ENCODE measurements at places on chromosomes 12 and 14.

- DNase-seq, result no peak
Measured at GRCh38 chr14:66434464-66434863, 51.7 kb upstream of the CCDC196 start.

- no peak for DNase-seq
Measured at GRCh38 chr14:58912799-58913432, 275.2 kb downstream of the DACT1 start.

GRCh38 chr12:60100160-60100559 is 504.3 kb downstream of the SLC16A7 start:
- DNase-seq, result no peak

DNA sequence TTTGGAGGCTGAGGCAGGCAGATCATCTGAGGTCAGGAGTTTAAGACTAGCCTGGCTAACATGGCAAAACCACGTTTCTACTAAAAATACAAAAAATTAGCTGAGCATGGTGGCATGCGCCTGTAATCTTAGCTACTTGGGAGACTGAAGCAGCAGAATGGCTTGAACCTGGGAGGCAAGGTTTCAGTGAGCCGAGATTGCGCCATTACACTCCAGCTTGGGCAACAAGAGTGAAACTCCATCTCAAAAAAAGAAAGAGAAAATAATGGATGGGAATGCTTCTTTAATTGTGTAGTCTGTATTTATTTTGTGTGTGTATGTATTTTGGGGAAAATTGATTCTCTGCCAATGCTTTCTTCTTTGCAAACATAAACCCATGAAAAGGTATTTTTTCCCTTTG is 32.5 kb downstream of the SRGAP1 start:
- no peak for DNase-seq

DNA sequence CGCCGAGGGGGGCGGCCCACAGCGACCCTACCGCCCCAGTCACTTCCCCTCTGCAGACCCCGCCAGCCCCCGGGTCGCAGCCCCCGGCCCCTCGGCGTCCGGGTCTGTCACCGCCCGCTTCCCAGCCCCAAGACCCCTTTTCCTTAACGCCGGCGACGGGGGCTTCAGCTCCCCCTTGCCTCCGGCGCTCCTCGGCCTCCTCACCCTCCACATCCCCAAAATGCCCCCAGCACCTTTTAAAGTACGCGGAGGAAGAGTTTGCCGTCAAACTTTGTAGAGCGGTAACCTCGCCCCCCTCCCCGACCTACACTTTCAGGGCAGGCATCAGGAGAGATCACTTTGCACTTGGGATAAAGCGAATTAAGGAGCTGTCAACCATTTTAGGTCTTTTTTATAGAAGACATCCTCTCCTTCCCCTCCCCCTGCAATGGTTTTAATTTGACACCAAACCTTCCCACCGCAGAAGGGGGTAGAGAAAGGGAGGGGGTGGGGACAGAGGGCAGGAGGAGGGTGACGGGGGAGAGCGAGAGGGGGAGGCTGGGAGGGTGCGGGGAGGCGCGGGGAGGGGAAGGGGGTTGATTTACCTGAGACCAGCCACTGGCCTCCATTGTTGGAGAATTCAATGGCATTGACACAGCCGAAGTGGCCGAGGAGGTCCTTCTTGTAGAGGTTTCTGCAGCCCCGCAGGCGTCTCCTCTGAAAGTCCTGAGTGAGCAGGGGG is 578 bp downstream of the DCAF5 start:
- no peak for DNase-seq

- no peak for DNase-seq
Measured at GRCh38 chr12:54358191-54358944, 5.9 kb downstream of the GPR84 start.

GRCh38 chr14:103973354-103973753 is 31.0 kb upstream of the RD3L start:
- no peak for DNase-seq

GRCh38 chr12:90181216-90181615 is 472.6 kb upstream of the ATP2B1 start:
- no peak for DNase-seq

GRCh38 chr14:64507376-64508156 is 3.0 kb downstream of the ZBTB1 start:
- no peak for DNase-seq

DNA sequence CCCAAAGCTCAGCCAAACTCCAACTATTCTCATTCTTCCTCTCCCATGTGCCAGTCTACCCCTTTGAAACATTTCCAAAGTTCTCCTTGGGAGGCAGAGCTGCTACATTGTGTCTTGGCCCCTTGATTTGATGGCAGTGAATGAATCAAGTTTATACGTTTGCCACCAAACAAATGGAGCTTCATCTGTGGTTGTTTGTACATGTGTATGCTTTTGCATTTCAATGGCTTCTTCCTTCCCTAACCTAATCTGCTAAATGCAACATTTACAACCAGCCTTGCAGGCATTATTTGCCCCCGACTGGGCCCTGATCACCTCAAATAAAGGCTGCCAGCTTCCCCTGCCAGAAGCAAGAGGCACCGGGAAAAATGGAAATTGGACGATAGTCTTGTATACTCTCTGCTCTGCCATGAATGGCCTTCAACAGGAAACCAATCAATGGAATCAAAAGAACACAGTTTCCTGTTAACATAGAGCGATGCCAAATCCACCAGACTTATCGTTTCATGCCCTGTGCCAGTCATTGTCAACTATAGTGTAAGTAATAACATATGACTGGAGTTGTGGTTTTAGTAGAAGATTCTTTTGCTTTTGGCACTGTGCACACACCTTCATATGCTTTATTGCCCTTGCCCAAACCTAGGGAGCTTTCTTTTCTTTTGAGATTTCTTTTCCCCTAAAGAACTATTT is 97.8 kb downstream of the TMEM30B start:
- DNase-seq, result no peak

GRCh38 chr12:49555631-49556390 is 12.1 kb downstream of the MCRS1 start:
- no peak for DNase-seq

DNA sequence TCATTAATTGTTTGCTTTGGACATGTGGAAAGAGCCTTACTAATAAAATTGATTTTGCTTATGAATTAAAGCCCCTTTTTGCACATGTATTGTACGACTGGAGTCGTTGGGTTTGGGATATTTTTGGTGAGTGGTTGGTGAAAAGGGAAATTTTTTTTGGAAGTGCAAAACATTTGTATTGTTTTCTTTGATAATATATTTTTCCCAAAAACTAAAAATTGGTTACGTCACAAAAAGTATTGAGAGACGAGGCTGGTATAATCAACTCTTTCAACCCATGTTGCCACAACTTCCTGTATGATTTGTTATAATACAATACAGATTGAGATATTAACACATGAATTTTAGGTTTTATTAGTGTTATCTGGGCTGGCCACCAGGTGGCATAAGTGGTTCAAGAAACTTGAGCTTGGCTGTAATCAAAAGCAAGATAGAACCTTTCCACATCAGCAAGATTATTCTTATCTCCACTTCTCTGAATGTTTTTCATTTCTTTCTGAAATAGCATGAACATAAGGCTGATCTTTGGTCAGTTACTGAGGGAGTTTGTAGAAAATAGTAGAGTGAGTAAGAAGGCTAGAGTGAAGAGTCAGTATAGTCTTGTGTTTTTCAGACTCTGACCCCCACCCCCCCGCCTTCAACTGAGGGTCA is 8.7 kb downstream of the NGDN start:
- no peak for DNase-seq

DNA sequence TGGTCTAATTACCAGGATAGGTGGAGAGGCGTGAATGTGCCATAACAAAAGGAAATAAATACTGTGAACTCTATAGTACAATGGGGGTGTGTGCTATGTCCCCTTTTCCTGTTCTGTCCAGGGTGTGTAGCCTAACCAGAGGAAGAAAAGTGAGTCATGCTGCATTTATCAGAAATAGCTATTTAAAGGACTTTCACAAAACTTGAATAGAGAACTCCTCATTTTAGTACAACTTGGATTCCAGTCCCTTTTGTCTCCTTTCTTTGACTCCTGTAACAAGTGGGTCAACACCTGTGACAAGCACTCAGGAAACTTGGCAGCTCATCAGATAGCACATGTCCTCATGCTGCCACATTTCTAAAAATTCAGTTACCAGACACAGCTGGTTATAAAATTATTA is 123.4 kb downstream of the CCDC91 start:
- peak; percentile 5 for DNase-seq

DNA sequence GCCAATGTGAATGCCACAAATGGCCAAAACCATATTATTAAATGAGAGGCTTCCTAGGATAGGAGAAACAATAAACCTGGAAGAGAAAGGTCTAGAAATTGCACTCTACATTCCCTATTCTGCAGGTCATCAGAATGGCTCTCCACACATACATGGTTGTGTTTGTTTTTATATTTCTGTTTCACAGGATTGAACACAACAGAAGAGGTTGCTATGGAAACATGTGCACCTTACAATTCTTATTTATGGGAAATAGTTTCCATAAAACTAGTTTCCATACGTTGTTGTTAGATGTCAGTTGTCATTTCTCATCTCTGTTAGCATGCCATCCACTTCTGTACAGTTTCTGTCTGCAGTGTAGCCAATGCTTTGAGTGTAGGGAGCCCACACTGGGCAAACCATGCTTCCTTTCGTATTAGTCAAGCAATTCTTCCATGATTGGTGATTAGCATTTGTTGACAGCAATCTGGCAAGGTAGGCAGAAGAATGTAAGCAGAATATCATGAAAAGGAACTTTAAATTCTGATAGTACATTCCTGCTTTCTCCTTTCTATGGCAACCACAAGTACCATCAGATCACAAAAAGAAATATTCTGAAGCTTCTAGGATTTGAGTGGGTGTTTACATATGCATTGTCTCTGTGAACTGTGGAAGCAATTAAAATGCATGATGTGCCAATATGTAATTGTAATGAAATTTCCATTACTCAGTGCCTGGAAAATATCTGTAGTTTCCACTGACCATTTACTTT is 141.6 kb upstream of the AVPR1A start:
- DNase-seq, result no peak

DNA sequence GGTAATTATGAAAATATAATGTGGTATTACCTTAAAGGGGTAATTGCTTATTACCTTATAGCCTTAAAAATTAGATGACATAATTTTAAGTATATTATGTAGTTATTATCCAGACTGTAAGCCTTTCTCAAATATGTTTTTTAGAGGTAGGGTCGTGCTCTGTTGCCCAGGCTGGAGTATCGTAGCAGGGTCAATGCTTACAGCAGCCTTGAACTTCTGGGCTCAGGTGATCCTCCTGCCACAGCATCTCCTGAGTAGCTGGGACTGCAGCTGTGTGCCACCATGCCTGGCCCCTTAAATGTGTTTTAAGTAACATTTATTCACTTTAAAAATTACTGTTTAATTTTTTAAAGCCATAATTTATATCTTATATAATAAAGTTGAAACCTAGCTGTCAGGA is 10.4 kb downstream of the PRPF39 start:
- no peak for DNase-seq

- DNase-seq, result no peak
Measured at GRCh38 chr12:105993766-105994555, 144.8 kb downstream of the NUAK1 start.

DNA sequence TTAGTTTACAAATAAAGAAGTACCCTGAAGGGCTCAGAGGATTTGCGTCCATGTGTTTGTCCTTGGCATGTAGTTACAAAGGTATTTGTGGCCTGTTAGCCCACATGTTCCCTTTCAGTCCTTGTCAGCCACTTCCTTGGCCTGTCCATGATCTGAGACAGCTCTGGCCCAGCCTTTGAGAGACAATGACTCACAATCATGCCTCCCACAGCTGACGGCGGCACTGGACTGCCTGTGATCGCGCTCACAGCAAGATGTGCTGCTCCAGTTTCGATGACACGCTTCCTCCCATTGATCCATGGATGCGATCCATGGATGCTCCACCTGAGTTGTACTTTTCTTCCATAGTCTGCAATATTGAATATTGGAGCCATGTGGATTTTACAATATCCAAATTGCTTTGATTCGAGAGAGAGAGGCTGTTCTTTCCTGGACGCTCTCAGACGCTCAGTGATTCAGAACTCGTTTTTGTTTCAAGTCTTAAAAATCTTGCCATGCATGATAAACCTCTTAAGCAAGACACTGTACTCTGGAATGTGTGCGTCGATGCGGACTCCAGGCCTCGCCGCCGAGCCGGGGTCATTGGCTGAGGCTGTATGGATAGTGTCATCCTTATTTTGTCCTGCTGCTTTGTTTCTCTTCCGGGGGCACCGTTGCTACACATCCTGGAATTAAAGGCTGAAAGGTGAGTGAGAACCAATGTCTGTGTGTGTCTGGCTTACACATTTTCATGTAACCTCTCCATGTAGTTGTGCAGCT is 220.1 kb downstream of the GLT1D1 start:
- no peak for DNase-seq

- DNase-seq, result no peak
Measured at GRCh38 chr12:50533203-50533584, 28.4 kb downstream of the DIP2B start.

DNA sequence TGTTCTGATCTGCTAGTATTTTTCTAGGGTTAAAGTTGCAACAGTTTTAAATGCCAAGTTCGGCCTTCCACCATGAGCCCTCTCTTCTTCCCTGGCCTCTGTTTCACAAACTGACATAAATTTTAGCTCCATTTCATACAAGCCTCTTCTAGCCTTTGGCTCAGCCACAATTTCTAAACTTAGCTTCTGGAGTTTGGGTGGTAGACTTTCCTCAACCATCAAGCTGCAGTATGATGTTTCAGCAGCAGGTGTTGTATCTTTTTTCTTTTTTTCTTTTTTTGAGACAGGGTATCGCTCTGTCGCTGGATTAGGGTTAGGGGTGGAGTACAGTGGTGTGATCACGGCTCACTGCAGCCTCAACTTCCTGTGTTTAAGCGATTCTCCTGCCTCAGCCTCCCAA is 29.4 kb downstream of the SETD3 start:
- no peak for DNase-seq
